ENCODE measurements at places on chromosomes 4 and X.

DNA sequence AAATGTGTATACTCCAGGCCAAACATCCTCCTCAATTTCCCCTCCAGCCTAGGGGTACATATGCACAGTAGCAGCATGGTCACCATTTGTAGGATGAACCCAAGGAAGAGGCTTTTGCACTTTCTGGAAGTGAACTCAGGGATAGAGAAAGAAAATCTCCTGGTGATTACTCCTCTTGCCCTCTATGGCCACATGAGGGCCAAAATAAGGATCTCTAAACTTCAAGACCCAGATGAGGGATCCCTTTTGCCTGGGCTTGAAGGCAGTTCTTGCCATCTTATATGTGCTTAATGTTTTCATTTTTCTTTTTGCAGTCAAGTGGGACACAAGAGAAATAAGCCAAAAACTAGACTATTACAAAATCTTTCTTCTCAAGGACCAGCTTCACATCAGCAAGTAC, 29.5 kb upstream of the MUC7 start:
- DNase-seq = no peak

DNA sequence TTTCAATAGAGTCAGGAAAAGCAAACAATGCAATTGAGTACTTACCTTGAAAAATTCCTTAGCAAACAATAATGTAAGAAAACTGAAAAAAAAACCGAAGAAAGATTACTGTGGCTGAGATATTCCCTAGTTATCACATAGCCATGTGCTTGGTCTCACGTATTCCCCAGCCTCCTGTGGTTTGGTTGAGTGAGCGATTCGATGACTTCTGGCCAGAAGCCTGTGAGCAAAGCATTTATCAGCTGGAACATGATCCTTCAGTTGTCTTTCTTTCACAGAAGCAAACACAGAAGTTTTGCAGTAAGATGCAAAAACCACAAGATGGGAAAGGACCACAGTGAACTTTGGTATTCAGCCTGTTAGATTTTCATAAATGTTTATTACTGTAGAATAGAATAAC, 1754.3 kb upstream of the AGA start:
- no peak for DNase-seq

DNA sequence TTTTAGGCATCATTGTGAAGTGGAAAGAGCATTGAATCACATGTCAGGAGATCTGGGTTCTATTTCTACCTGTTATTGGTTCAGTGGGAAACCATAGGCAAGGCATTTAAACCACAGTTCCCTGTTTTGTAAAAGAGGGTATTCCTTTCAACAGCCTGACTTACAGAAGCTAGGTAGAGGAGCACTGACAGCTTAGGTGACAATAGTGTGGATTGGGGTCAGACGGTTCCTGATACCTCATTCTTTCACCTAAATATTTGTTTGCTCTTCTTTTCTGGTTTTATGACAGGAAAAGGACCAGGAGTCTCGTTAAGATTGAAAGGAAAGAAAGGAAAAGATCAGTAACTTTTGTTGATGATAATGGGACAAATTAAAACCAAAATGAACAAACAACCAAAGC, 15.9 kb upstream of the PDLIM5 start:
- DNase-seq = no peak

GRCh38 chr4:57320217-57320616, 210.0 kb upstream of the IGFBP7 start:
- no peak for DNase-seq

DNA sequence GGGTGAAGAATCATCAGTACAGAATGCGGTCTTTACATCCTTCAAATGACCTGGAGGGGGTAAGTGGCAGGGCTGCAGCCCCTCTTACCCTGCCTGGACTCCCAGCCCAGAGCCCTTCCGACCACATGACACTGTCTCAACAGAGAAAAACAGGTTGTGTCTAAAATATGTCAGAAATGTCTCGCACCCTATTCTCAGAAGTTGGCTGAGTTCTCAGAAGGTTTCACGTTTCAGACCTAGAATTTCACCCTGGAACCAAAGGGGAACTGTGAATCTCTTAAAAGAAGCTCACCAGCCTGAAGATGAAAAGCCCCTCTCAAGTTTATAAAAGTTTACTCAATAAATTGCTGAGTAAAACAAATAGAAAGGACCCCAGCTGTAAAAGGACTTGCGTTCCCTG, 7.0 kb upstream of the CRMP1 start:
- no peak for DNase-seq

GRCh38 chrX:87003031-87003430, 514.6 kb upstream of the KLHL4 start:
- DNase-seq = no peak

DNA sequence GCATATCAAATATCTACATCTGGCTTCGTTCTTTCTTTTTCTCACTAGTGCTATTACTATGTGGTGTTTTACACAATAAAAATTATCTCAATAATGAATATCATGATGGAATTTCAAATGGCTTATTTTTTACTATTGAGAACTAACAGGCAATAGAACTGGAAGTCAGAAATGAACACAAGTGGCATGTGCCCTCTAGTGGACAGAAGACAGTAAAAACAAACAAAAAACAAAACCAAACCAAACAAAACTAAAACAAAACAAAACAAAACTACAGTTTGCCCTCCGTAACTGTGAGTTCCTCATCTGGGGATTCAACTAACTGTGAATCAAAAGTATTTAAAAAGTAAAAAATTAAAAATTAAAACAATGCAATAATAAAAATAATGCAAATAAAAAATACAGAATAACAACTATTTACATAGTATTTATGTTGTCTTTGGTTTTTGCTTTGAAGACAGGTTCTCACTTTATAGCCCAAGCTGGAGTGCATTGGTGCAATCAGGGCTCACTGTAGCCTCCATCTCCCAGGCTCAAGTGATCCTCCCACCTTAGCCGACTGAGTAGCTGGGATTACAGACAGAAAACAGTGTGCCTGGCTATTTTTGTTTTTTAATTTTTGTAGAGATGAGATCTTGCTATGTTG, 195.6 kb upstream of the TACR3 start:
- DNase-seq = no peak

- DNase-seq = no peak
These were observed 114.8 kb downstream of the BCOR start for GRCh38 chrX:39982948-39983347.

All from activated T-helper 1 cell treated with Interleukin-2 at 50 U/mL for 16 hours (primary cell).